ENCODE measurements at places on chromosomes 13 and 19. TPM values are rescaled to one million over a fixed set of nuclear protein-coding genes. Genes with fewer than 3 reads are reported as not detected.

DNA sequence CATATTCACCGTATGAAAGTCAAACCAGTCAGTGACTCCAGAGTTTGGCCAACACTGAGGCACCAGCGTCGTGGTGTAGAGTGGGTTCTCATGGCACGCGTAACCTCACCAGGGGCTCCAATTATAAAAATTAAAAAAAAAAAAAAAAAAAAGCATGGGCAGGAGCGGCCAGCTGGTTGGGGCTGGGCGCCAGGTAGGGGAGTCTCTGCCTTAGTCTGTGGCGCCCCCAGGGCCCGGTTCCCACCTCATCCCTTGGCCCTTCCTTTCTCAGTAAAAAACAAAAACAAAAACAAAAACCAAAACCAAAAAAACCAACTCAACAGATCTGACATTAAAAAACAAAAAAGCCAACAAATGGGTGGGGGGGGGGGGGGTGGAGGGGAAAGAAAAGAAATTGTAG lies 4.6 kb upstream of the EPHX3 start:
- no peak for DNase-seq

GRCh38 chr19:47356900-47357299 lies 7.8 kb downstream of the DHX34 start:
- DNase-seq, result no peak

- no peak for DNase-seq
These were observed 2.5 kb downstream of the ITPKC start for GRCh38 chr19:40719414-40719894.

- DNase-seq, result no peak
These were observed 1.9 kb downstream of the ICAM5 start for GRCh38 chr19:10291554-10292205.

DNA sequence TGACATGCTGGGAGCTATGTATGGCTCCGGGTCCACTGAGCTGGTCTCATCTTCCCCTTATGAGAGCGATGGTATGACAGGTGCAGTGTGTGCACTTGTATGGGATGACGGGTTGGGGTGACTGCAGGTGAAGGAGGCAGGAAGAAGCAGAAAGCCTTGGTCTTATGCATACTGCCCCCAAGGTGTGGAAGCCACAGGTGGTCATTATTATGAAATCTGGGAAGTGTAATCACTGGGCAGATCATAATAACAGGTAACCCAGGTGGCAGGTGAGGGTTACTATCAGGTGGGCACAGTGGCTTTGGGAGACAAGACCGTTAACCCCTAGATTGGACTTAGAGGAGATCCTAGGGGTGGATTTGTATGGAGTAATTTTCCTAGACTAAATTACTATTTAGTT lies 118.0 kb downstream of the RFC3 start:
- DNase-seq, result no peak

GRCh38 chr13:113408562-113408961 lies 44.6 kb upstream of the GRTP1 start:
- DNase-seq, result no peak

GRCh38 chr19:13610039-13610691 lies 103.9 kb upstream of the CACNA1A start:
- no peak for DNase-seq

DNA sequence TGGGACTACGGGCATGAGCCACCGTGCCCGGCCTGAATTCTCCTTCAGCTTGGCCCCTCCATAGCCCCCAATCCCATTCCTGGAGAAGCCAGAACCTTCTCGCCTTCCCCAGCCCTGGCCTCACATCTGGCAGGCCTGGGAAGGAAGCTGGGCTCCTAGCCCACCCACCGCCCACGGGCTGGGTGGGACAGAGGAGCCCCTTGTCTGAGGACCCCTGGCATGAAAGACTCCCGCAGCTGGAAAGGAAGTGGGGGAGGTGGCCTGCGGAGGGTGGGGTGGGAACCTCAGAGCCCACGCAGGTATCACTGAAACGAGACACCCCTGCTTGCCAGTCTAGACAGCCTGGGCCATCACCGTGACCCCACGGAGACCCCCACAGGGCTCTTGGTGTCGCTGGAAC lies 7.7 kb upstream of the NANOS3 start:
- DNase-seq, result no peak

- DNase-seq, result no peak
These were observed 716.0 kb upstream of the PCDH9 start for GRCh38 chr13:67946131-67946530.

- DNase-seq, result no peak
These were observed 7.1 kb downstream of the ZFP14 start for GRCh38 chr19:36371886-36372285.

DNA sequence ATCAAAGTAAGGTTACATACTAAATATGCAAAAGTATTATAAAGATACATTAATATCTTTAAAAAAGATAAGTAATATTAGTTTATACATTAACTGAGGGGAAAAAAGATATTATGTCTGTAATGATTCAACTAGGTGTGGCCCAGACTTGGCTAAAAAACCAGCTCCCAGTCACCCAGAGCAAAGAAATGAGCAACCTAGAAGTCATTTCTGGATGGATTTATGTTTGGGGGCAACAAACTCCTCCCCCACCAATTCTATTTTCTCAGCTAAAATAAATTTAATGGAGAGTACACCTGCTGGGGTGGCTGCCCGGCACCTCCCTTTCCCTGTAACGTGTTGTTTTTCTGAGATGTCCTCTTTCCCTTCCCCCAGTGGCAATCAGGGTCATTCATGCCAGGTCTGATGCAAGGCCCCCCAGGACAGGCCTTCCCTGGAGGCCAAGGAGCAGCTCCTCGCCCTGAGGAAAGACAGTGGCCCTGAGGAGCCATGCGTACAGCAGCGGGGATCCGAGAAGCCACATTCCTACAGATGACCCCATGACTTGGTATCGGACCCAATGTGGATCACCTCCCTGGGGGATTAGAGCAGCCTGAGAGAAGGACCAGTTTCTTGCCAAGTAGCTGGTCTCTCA lies 78.6 kb upstream of the DOCK9 start:
- DNase-seq, result no peak

DNA sequence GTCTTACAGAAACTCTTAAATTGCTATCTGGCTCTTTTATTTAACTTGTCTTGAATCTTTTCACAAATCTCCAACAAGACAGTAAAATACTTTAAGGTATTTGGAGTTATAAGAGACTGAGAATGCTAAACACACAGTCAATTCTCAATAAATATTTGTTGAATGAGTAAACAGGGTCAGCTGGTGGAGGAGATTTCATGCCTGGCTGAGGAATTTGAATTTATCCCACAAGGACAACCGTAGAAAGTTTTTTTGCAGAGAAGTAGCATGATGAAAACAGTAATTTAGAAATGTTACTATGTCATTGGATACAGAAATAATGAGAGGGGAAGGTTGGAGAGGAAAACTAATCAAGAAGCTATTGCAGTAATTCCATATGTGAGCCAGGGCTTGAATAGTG lies 1223.7 kb downstream of the PCDH17 start:
- DNase-seq, result no peak

DNA sequence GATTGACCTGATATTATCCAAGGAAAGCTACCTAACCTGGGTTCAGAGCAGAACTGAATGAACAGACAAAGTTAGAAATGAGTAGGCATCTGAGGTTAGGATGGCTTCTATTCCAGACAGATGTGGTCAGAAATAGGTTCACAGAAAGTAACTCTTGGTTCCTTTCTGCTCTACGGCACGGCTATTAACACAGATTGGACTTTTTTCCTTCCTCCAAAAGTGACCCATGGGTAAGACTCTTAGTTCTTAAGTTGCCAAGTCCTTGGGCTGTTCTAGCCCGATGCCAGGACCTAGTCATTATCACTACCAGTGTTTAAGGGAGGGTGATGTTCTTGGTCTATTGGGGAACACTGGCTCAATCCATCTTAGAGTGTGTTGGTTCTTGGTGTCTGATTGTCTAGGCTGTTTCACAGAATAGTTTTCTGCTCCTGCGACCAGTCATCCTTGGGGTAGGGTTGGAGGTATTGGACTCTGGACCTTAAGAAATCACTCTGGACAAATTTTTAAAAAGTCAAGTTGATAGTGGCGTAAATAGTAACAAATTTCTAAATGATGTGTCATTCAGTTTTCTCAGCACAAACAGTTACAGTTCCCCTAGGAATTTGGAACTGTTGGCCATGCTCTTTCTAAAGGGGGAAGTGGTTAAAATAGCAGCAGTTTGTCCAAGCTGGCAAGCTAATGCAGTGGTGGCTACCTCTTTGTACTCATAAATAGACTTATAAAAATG lies 60.1 kb upstream of the MYCBP2 start:
- DNase-seq, result no peak

GRCh38 chr13:93169980-93170379 lies 56.6 kb upstream of the GPC6 start:
- DNase-seq, result no peak

GRCh38 chr13:50511877-50512341 lies 331.6 kb downstream of the DLEU7 start:
- DNase-seq, result no peak

GRCh38 chr19:49229416-49229815 lies 71.8 kb downstream of the TRPM4 start:
- DNase-seq, result no peak

- DNase-seq, result no peak
These were observed 4.5 kb upstream of the SHISA7 start for GRCh38 chr19:55447421-55448174.

- DNase-seq, result no peak
These were observed 13.3 kb upstream of the ACP7 start for GRCh38 chr19:39070888-39071287.

- no peak for DNase-seq
These were observed 3.5 kb upstream of the SBNO2 start for GRCh38 chr19:1177322-1178114.

DNA sequence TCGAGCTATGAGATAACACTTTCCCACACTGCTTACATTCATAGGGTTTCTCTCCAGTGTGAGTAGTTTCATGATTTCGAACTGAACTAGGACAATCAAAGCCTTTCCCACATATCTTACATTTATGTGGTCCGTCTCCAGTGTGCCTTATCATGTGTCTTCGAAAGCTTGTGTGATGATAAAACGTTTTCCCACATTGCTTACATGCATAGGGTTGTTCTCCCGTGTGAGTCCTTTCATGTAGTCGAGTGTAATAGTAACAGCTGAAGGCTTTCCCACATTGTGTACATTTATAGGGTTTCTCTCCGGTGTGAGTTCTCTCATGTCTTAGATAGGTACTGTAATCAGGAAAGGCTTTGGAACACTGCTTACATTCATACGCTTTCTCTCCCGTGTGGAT lies 16.3 kb downstream of the ZNF823 start:
- DNase-seq, result no peak

- no peak for DNase-seq
These were observed 541.0 kb upstream of the PCDH9 start for GRCh38 chr13:67771106-67771505.

DNA sequence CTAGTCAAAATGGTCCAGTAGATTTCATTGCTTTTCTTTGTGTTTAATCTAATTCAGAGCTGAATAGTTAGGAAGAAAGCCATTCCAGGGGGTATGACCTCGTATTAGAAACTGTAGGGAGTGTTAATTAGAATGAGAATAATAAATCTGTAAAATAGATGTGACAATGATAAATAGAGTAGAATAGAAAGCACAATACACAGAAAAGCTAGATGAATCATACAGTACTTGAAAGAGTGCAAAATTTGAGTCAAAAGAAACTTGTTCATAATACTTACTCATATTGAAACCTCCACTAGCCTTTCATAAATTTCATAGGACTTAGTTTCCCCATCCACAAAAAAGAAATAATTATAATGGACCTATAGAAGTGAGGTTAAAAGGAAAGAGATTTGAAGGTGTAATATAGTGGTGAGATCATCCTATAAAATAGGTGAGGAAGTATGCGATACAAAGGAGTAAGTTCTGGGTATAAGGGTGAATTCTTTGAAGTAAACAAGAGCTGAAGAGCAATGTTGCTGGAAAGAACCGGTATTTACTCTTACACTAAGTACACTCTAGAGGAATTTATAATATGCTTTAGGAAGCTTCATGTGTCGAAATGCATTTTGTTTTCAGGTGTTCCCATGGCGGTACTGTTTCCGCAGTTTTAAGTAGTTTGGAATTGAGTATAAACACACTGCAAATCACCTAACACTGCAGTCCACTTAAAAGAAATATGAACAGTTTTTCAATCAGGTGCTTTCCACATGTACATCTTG lies 21.9 kb downstream of the PCDH17 start:
- no peak for DNase-seq

DNA sequence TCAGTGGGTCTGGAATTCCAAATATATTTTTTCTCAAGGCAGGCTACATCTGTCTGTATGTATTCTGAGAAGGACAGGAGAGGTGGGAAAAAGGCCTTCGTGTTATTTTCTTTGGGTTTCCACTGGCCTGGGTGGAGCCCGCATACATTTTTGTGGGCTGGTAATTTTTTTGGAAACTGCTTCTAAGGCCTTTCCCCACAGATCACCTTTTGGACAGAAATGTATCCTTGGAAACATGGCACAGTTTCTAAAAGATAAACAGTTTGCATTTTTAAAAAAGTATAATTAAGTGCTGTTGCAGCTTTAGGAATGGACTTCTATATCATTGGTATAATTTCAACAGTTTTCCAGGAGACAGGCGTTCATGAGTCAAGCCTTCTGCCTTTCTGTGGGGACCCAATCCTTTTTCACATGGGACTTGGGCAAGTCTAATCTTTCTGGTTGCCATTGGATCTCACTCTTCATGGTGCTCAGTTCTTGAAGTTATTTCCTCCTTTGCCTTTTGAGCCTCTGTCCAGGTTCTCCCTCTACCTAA lies 8.9 kb downstream of the RFX2 start:
- DNase-seq, result no peak

TGFB1 gene
- 2.2 TPM for total RNA-seq

OR10H1 gene
- total RNA-seq, result not detected

CBARP gene
- 26.2 TPM for total RNA-seq

SYNGR4 gene
- not detected for total RNA-seq

ADAMTSL5 gene
- total RNA-seq, result not detected

ERICH4 gene
- not detected for total RNA-seq

SPRED3 gene
- 12.0 TPM for total RNA-seq

PTPRH gene
- 1.2 TPM for total RNA-seq

TICAM1 gene
- 0.96 TPM for total RNA-seq

LGI4 gene
- 15.9 TPM for total RNA-seq

Measured in neural crest cell (in vitro differentiated cells).